Omental fat pad (tissue), 4 donors: ENCODE measurements at places on chromosomes 11 and 22.

DNA sequence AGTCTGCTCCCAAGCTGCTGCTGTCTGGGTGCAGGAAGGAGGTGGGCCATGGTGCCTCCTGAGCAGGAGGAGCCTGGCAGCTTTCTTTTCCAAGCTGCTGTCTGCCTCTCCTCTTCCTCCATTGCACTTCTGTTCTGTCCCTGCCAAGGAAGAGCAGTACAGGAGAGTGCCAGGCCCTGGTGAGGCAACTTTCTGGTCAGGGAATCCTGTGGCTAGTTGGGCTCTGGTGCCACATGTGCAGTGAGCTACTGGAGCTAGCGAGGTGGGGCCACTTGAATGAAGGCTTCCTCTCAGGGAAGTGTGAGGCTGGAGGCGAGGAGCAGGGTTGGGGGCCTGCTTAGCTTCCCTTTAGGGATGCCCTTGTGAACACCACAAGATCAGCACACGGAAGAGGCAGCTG, 90.0 kb downstream of the TSPAN18 start:
- no peak for DNase-seq

DNA sequence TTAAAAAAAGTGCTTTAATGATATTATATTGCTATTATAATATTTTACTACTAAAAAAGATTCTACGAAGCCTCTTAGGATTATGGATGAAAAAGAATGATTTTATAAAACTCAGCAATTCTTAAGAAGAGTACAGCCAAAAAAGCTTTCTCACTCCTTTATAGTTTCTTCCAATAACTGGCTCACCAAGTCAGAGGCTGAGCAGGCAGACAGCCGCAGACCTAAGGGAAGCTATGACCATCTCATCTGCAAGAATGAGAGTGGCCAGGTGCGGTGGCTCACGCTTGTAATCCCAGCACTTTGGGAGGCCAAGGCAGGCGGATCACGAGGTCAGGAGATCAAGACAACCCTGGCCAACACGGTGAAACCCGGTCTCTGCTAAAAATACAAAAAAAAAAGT, 12.7 kb upstream of the EMID1 start:
- no peak for DNase-seq

DNA sequence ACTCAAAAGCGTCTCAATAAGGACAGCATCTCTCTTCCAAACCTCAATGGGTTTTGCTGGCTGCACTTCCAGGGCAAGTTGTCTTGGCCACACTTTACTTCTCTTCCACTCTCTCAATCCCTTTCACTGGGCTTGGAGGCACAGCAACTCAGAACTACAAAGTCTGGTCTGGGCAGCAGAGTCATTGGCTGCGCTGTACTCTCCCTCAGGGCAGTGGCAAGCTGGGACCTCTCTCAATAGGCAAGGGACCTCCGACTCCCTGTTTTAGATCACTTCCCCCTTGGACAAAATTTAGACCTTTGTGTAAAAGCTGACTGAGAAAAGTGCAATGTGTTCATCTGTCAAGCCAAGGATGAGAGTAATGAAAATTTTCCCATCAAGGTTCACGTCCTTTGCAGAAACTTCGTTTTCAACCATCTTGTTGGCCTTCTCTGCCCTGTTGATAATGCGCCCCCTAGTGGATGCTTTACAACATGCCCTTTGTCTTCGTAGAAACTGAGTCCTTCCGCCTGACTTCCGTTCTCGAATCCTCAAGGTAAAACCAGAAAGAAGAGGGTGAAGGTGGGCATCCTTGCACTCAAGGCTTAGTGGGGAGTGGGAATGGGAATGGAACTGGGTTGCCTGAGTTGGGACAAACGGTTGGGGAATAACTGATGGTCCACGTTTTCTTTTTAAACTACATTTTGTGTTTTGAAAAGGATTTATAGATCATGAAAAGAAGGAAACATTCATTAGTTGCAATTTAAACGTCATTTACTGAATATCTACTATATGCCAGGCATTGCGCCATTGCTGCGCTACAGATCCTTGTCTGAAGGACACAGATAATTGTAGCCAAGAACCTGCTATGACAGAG, 99.1 kb downstream of the CD44 start:
- no peak for DNase-seq

- DNase-seq: no peak
Measured at GRCh38 chr11:337711-338110, 17.1 kb upstream of the IFITM3 start.

GRCh38 chr11:287821-288477, 977 bp upstream of the PGGHG start:
- no peak for DNase-seq

DNA sequence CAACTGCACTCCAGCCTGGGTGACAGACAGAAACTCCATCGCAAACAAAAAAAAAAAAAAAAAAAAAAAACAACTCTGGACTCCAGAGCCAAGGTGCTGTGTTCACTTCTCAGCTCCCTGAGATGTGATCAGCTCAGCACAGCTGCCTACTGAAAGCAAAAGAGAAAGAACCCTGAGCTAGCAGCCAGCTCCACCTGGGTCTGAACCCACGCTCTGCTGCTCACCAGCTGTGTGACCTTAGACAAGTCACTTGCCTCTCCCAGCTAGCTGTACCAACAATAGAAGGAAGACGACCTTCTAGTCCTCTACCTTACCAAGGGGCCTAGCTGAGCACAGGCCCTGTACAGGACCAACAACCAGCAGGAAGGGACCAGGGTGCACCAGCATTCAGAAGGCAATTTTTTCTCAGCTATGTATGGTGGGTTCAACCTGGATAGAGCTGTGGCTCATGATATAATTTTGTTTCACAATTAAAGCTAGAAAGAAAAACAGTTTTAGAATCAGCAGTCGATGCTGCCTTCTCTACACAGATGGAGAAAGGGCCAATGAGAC, 3.8 kb downstream of the DGCR2 start:
- no peak for DNase-seq

DNA sequence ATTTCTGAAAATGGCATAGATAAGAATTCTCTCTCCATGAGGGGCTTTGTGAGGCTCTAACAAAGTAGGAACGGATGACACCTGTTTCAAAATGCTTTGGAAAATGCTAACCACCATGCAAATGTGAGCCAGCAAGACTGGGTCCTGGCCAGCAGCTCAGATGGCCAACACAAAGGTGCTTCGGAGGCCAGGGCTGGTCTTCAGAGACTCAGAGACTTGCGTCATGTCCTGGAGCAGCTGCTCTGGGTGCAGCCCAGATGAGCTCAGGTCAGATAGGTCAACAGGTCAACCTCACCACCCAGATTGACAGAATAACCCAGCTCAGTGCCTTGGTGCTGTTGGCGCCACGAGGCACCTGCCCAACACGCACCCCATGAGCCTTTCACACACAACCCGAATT, 12.0 kb upstream of the TMEM121B start:
- DNase-seq: no peak

- no peak for DNase-seq
Measured at GRCh38 chr22:49271831-49272230, 555.8 kb downstream of the BRD1 start.

DNA sequence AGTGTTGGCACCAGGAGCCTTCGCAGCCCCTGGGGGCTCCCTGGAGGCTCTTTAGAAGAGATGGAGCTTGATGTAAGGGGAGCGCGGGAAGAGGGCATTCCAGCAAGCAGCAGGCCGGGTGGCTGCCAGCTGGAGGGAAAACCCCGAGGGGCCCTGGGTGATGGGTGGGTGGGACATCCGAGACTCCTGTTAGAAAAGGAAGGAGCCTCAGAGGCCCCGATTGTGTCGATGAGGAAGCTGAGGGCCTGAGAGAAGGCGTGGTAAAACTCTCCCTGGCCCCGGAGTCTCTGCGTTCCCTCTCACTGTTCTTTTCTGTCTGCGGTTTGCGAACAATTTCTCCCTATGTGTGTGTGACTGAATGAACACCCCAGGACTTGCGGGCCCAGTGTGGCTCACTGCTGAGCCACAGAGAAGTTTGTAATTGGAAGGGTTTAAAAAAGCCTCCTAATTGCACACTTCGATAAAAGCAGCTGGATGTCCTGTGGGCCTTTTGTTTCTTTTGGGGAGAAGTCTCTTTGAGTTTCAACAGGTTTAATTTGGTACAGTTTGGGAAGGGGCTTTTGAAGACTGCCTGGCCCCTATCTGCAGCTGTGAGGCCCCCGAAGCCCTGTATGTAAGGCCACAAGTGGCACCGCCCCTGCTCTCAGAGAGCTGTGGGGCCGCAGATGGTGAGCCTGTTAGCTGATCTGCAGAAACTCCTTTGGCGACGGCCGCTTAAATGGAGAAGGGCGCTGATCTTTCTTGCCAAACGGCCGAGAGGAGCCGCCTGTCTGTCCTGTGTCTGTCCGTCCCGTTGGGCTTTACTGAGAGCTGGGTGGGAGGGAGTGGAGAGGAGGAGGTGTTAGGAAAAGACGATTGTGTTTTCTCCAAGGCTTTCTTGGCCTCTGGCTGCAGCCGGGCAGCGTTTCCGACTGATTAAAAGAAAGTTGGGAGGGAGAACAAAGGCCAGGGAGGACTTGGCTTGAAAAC, 2.0 kb downstream of the FBLN1 start:
- no peak for DNase-seq

- DNase-seq: no peak
Measured at GRCh38 chr11:111836162-111836561, 35.2 kb downstream of the ALG9 start.

DNA sequence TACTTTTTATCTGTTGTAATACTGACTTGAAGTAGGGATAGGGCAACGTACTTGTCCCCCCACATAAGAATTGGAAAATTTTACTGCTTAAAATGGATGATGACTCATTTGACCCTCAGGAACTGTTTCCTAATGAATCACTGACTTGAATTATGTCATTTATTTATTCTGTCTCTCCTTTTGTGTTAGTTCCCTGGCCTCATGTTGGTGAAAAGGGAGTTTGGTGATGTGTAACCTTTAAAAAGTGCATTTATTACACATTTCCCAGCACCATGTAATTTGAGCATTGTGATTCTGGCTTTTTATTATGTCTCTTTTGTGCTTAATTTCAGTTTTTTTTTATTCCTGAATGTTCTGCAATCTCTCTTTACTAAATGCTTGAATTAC, 20.3 kb upstream of the PGM2L1 start:
- DNase-seq: no peak

GRCh38 chr22:17919276-17920144, 104.9 kb downstream of the MICAL3 start:
- no peak for DNase-seq

GRCh38 chr22:49179175-49179574, 648.5 kb downstream of the BRD1 start:
- DNase-seq: no peak

DNA sequence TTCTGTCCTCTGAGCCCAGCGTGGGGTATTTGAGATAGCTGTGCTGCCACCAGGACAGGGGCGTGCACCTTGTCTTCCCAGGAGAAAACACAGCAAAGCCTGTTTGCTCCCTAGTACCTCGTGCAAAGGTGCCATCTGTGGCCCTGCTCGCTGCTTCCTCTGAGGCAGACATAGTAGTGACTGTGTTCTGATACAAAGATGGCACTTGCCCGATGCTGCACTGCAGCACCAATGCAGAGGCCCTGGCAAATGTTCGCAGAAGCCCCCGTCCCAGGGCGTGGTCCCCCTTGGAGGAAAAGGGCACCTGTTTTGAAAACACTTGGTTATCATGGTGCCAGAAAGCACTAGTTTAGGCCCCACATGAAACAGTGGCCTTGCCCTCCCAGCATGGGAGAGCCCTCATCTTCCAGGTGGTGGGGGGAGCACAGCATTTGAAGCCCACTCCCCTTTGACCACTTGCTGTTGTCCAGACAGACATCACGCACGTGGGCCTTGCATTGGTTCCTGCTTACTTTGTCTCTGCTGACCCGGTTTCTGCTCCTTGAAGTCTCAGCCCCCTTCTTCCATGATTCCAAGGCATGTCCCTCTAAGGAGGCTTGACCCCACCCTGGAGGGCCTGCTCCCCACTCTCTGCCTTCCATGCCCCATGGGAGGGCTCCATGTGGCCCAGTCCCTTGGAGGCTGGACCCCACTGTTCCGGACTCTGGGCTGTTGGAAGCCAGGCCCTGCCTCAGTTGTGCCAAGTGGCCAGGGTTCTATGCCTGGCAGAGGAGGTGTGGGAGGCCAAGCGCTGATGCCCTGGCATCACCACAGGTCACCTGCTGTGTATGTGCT, 109.4 kb downstream of the KCNQ1OT1 start:
- peak; percentile 12 for DNase-seq

- DNase-seq: no peak
Measured at GRCh38 chr22:32687801-32688200, 113.7 kb upstream of the TIMP3 start.

DNA sequence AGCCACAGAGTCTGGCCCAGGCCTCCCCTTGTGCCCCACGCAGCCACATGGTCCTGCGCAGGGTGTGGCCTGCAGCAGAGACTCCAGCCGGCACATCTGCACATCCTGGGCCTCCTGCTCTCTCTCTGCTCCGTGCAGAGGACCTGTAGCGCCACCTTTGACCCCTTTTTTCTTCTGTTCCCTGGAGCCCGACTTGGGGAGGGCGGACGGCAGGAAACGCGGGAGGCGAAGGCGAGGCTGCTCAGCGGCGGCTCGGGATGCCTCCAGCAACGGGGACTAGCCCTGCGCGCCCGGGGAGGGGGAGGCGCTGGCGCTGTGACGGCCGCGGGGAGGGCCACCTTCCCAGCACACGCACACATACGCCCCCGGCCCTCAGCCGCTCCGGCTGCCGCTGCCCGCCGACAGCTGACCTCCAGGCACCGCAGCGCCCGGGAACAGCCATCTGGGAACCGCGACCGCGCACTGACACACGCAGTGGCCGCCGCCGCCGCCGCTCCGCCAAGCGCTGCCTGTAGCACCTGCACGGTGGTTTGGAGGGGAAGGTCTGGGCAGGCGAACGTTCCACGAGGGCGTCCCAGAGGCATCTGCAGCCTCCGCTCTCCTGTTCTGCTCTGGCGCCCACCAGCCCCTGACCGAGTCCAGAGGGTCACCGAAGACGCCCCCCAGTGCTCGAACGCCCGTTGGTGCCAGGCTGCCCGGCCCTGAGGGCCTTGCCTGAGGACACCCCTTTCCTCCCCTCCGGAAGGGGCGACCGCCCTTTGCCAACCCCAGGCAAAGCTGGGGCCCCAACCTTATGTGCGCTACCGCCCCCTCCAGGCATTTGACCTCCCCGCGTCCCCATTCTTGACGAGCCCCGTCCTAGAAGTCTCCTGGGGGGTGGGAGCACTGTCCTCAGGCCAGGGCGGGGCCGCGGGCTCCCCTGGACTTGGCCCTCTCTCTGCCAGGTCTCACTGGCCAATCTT, 16.9 kb upstream of the C22orf42 start:
- DNase-seq: no peak

GRCh38 chr11:2093575-2094353, 45.4 kb downstream of the IGF2 start:
- no peak for DNase-seq

- no peak for DNase-seq
Measured at GRCh38 chr11:61256710-61257482, 15.9 kb downstream of the PGA5 start.
